AG08395 (cell line): ENCODE measurements at places on chromosomes 4 and X.
A peak's percentile ranks its signal among the peaks of the same experiment; 100 is the strongest.

GRCh38 chr4:126820631-126821030 lies 812.1 kb upstream of the INTU start:
- DNase-seq: no peak

DNA sequence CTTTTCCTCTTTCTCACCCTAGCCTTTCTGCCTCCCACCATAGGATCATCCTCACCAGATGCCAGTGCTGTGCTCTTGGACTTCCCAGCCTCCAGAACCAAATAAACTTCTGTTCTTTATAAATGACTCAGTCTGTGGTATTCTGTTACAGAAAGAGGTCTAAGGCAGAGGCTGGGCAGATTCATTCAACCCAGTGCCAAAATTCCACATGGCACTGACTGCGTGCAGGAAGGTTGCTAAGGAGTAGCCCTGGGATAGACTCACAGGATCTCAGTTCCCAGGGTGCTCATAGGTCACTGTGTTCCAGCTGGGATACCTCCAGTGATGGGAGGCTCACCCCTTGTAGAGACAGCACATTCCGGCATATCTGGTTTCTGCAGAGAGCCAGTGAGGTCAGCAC lies 22.0 kb downstream of the SORCS2 start:
- no peak for DNase-seq

- DNase-seq: no peak
These were observed 1525.6 kb downstream of the ARAP2 start for GRCh38 chr4:34718576-34719245.

- no peak for DNase-seq
These were observed 388.6 kb upstream of the MAGEB2 start for GRCh38 chrX:29826742-29827141.

DNA sequence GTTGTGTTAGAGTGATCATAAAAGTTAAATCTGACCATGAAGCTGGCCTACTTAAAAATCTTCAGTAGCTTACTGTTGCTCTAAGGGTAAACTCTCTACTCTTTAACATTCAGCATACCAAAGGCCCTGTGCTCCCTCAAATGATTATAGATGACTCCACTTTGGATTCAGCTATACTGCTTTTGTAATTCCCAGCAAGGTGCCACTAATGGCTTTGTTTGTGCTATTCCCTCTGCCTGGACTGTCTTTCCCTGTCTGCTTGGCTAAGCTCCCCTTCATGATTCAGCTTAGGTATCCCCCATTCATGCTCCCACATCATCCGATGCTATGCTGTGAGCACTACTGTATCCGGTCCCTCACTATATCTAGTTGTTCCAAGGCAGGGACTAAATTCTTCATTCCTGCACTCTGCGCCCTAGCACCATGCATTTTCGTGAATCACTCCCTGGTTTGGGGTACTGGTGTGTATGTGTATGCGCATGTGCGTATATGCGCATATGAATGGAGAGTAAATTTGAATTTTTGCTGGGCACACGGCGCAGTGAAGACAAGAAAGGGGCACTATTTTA lies 453 bp upstream of the PBDC1 start:
- DNase-seq: peak; percentile 8

- DNase-seq: no peak
These were observed 383.0 kb upstream of the GALNT7 start for GRCh38 chr4:172785613-172786012.

DNA sequence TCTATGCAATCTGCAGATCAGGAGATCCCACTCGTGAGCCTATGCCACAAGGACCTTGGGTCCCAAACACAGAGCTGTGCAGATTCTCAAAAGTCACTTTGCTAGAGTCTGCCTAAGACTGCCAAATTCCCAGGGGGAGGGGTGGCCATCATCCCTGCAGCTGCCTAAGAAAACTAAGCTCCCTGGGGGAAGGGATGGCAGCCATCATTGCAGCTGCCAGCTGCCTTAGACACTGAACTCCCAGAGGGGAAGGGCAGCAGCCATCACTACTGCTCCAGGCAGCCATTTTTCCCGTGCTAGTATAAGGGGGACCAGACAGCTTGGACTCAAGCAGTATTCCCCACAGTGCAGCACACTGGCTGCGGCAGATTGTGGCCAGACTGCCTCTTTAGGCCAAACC lies 156.9 kb downstream of the NKX6-1 start:
- DNase-seq: no peak
